ENCODE measurements at places on chromosomes 4 and X. TPM values are rescaled to one million over a fixed set of nuclear protein-coding genes. Genes with fewer than 3 reads are reported as not detected.

The RNF175 gene
- total RNA-seq, result not detected

The PAGE4 gene
- not detected for total RNA-seq

The XAGE1A gene
- not detected for total RNA-seq

The ETDB gene
- not detected for total RNA-seq

The ZCCHC12 gene
- not detected for total RNA-seq

The SYNPO2 gene
- total RNA-seq, result 3.4 TPM

The RIBC1 gene
- 1.6 TPM for total RNA-seq

The ANXA3 gene
- 31.2 TPM for total RNA-seq

The MXD4 gene
- total RNA-seq, result 73.5 TPM

The AFP gene
- 0.90 TPM for total RNA-seq

The CT45A10 gene
- total RNA-seq, result not detected

The HSFX4 gene
- total RNA-seq, result not detected

The ACSL1 gene
- 26.2 TPM for total RNA-seq

The CDKL2 gene
- 7.5 TPM for total RNA-seq

The XK gene
- not detected for total RNA-seq

The PDCL2 gene
- not detected for total RNA-seq

The CD38 gene
- not detected for total RNA-seq

The F8A3 gene
- 0.72 TPM for total RNA-seq

Measured in fibroblast of the aortic adventitia (primary cell).